Fibroblast of villous mesenchyme (primary cell): ENCODE measurements at places on chromosomes 16 and 17.
A peak's percentile ranks its signal among the peaks of the same experiment; 100 is the strongest.

DNA sequence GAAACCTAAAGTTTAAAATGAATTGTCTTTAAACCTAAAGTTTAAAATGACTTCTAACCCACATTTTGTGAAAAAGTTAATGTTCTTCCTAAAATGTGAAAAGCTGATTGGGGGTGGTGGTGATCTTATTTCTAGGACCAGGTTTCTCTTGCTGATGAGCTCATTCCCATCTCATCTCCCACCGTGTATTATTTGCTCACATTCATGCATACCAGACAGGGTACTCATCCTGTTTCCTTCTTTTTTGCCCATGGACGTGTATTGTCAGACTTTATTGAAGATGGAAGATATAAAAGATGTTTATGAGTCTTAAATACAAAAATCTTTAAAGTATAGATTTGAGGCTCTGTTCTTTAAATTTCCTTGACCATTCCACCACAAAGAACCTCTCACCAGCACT lies 70.1 kb upstream of the MPHOSPH6 start:
- DNase-seq = no peak

DNA sequence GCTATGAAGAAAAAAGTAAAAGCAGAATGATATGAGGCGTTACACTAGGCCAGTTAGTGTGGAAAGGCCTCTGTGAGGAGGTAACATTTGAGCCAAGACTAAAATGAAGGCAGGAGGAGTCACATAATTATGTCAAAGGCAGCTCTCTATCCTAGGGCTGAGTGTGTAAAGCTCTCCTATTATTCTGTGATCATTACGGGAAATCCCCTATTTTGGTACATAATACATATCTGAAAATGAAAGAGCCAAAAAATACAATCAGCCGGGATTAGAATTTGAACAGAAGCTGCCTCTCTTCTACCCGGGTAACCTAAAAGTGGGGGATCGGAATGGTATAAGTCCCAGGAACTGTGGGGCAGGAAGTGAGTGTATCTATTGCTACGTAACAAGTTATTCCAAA lies 27.1 kb downstream of the HEATR3 start:
- DNase-seq = no peak

- DNase-seq = no peak
These were observed 325.8 kb downstream of the CBLN1 start for GRCh38 chr16:48955837-48956236.

DNA sequence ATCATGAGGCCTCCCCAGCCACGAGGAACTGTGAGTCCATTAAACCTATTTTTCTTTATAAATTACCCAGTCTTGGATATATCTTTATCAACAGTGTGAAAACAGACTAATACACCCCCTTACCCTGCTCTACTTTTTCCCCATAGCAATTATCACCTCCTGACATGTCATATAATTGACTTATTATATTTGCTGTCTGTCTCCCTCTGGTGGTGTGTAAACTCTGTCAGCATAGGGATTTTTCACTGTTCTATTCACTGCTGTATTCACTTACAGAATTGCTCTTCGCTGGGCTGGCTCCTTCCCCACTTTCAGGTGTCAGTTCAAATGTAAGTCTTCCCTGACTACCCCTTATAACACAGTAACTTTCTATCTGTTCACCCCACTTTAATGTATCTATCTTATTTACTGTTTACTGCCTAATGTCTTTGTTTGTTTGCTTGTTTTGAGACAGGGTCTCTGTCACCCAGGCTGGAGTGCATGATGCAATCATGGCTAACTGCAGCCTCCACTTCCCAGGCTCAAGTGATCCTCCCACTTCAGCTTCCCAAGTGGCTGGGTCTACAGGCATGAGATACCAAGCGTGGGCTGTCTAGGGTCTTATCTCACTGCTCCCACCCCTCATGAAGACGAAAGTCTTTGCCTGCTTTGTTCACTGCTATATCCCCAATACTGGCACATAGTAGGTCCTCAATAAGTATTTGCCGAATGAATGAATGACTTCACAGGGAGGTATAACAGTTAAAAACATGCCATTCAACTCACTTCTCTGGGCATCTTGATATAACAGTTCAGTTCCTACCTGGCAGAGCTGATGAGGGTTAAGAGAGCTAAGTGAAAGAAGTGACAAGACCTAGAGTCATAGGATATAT lies 52.4 kb upstream of the CDH3 start:
- peak; percentile 20 for DNase-seq

DNA sequence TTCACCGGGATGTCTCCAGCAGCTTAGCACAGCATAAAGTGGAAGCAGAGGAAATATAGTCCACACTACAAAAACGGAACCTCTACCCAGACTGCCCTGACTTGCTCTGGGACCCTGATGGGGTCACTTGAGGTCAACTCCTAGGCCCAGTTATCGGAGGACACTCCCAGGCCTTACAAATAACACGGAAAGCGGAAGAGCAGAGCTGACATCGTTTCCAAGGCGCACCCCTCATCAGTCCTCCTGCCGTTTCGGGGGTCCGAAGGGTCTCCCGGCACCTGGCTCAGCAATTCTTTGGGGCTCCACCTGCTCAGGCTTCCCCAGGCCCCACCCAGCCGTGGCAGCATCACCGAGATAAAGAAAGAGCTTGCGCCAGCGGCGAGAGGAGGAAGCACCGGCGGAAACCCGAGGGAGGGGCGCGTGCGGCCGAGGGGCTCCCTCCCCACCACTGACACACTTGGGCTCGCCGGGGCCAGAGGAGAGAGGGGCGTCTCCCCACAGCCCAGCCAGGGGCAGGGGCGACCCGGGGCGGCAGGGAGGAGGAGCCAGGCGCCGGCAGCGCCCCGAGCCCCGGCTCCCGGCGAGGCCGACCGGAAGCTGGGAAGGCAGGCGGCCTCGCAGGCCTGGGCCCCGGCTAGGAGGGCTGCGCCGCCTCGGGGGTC lies 727 bp downstream of the CORO7 start:
- DNase-seq = peak; percentile 34

GRCh38 chr16:82421851-82422250 lies 204.9 kb upstream of the CDH13 start:
- no peak for DNase-seq

GRCh38 chr16:4607841-4608703 lies 6.6 kb downstream of the UBALD1 start:
- no peak for DNase-seq

- DNase-seq = no peak
These were observed 33.1 kb downstream of the PLD6 start for GRCh38 chr17:17172990-17173389.

- peak; percentile 35 for DNase-seq
These were observed 2.4 kb upstream of the USP36 start for GRCh38 chr17:78842881-78843565.

DNA sequence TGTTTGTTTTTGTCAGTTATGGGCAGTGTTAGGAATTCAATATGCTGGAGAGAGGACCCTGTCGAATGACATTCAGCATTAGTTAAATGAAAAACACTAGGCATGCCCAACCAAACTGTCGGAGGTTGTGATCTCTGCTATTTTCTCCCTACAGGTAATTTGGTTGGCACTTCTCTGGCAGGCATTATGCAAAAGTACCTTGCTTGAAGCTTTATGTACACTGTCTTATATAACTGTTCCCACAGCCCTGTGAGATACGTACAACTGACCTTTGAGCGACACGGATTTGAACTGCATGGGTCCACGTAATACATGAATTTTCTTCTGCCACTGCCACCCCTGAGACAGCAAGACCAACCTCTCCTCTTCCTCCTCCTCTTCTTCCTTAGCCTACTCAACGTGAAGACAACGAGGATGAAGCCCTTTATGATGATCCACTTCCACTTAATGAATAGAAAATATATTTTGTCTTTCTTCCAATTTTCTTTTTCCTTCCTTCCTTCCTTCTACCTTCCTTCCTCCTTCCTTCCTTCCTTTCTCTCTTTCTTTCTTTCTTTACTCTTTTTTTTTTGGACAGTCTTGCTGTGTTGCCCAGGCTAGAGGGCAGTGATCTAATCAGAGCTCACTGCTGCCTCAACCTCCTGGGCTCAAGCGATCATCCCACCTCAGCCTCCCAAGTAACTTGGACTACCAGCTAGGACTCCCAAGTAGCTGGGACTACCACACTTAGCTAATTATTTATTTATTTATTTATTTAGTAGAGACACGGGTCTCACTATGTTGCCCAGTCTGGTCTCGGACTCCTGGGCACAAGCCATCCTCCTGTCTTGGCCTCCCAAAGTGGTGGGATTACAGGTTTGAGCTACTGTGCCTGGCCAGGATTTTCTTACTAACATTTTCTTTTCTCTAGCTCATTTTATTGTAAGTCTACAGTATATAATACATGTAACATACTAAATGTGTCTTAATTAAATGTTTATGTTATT lies 77.3 kb downstream of the WIPI1 start:
- no peak for DNase-seq

GRCh38 chr17:48752399-48753288 lies 24.1 kb upstream of the HOXB13 start:
- no peak for DNase-seq

GRCh38 chr17:17200831-17201230 lies 5.3 kb downstream of the PLD6 start:
- DNase-seq = peak; percentile 74

DNA sequence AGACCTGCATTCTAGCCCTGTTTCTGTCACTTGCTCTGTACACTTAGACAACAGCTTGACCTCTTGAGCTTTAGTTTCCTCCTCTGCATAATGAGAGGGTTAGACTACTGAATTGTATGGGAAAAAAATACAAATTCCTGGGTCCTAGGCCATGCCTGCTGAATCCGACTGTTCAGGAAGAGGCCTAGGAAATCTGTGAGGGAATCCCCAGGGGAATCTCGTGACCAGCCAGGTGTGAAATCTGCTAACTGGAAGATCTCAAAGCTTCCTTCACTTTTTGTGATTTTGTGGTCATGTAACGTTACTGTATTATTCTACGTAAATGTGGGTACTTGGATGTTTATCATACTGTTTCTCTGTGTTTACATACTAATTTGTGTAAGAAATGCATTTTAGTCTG lies 58.2 kb downstream of the CYLD start:
- no peak for DNase-seq

DNA sequence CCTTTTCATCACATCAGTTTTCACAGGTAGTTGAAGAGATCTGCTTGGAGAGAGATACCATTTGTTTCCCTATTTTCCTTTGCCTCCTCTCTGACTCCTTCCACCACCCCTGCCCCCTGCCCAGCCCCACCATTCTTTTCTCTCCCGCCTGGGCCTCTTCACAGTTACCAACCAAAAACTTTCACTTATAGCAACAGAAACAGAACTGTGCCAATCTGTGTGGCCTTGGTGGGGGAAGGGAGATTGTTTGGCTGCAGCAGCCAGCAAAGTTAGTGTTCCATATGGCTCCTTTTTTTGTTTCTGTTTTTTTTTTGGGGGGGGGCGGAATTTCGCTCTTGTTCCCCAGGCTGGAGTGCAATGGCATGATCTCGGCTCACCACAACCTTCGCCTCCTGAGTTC lies 17.2 kb upstream of the ARL4D start:
- no peak for DNase-seq

GRCh38 chr16:88063211-88063773 lies 112.1 kb downstream of the BANP start:
- peak; percentile 94 for DNase-seq

GRCh38 chr16:85149776-85150175 lies 37.5 kb upstream of the CIBAR2 start:
- no peak for DNase-seq

GRCh38 chr16:86199871-86200695 lies 301.1 kb downstream of the IRF8 start:
- peak; percentile 87 for DNase-seq
